Psoas muscle (tissue), 8 donors: ENCODE measurements at places on chromosomes 3 and 15. TPM values are rescaled to one million over a fixed set of nuclear protein-coding genes. Genes with fewer than 3 reads are reported as not detected.

The MESP2 gene
- total RNA-seq, result not detected

The KATNBL1 gene
- 15.5 TPM for total RNA-seq

The ZNF619 gene
- 3.2 TPM for total RNA-seq

The LINS1 gene
- 11.3 TPM for total RNA-seq

The SPSB4 gene
- total RNA-seq, result 1.9 TPM

The FBXW12 gene
- not detected for total RNA-seq

The ZNF502 gene
- 3.9 TPM for total RNA-seq

The WDR93 gene
- not detected for total RNA-seq

The CHRD gene
- total RNA-seq, result 5.2 TPM

DNA sequence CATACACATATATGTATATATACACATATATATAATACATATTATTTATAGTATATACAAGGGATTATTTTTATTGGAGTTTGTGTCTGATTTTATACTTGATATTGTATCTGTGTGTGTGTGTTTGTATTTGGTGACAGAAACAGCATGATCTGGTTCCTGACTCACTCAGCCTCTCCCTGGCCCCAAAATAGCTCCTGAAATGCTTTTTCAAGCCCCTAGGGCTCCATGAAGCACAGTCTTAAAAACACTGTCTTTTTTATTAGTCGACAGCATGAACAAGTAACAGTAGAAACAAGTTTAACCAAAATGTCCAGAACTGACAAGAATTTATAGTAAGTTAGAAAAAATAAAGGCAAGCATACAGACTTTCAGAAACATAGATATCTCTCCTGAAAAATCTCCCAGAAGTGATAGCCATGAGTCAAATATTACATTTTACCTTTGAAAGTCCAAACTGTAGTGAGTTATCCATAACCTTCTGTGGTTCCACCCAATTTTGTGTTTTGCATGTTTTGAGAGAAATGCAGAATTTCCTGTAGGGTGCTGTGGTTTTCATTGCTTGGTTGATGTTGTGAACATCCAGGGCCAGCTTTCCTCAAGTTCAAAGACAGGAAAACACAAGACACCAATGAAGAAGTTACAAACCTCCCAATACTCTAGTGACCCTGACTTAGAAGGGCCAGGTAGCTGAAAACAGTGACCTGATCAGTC is 98.5 kb upstream of the CCDC80 start:
- H3K27ac ChIP-seq, result no peak overlapping the region
- H3K4me3 ChIP-seq, result no peak overlapping the region
- H3K4me1 ChIP-seq, result no peaks in the 10 kb centered on the region
- no peak for DNase-seq

DNA sequence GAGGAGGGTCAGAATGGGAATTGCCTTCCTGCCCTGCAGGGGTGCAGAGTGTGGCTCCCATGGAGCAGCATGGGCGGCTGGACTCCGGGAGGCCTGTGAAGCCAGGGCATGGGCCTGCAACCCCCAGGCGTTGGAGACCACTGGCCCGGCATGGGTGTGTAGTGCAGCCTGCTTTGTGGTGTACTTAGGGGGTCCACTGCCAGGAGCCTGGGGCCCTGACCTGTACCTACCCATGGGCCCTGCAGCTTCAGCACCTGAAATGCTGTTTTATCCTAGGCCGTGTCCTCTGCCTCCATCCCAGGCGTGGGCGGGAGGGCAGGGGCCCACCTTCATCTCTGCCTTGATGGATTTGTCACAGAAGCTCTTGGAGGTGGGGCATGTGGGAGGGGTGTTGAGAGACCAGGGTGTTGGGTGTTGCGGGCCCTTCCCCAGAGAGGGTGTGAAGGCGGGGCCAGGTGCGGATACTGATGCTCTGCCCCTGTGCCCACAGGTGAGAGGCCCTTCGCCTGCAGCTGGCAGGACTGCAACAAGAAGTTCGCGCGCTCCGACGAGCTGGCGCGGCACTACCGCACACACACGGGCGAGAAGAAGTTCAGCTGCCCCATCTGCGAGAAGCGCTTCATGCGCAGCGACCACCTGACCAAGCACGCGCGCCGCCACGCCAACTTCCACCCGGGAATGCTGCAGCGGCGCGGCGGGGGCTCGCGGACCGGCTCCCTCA is 45.0 kb downstream of the KLF13 start:
- peak; percentile 56 for DNase-seq
- peaks cover 50% of the 10 kb centered on the region for H3K4me1 ChIP-seq
- H3K4me3 ChIP-seq, result no peak overlapping the region

DNA sequence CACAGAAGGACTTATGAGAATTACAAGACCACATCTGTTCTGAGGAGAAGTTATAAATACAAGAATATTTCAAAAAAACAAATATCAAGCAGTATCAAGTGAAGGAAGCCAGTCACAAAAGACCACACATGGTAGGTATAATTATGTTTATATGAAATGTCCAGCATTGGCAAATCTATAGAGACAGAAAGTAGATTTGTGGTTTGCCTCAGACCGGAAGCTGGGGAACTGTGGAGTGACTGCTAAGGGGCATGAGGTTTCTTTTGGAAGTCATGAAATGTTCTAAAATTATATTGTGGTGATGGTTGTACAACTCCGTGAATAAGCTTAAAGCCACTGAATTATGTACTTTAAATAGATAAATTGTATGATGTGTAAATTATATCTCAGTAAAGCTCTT is 136.9 kb downstream of the FRMD5 start:
- H3K27ac ChIP-seq, result no peak overlapping the region
- H3K4me1 ChIP-seq, result no peaks in the 10 kb centered on the region
- H3K27me3 ChIP-seq, result no peaks in the 10 kb centered on the region
- no peaks in the 10 kb centered on the region for H3K36me3 ChIP-seq
- H3K4me3 ChIP-seq, result no peak overlapping the region

- no peaks in the 10 kb centered on the region for H3K27me3 ChIP-seq
- no peak overlapping the region for H3K4me3 ChIP-seq
- H3K4me1 ChIP-seq, result peaks cover 56% of the 10 kb centered on the region
- H3K36me3 ChIP-seq, result no peaks in the 10 kb centered on the region
Measured at GRCh38 chr3:30614943-30615342, 8.5 kb downstream of the TGFBR2 start.

GRCh38 chr3:190227064-190227463 is 95.2 kb downstream of the CLDN1 start:
- DNase-seq, result no peak
- no peaks in the 10 kb centered on the region for H3K36me3 ChIP-seq
- no peak overlapping the region for H3K27ac ChIP-seq
- H3K4me1 ChIP-seq, result no peaks in the 10 kb centered on the region

GRCh38 chr15:66110864-66111263 is 142.7 kb downstream of the MEGF11 start:
- DNase-seq, result no peak
- no peaks in the 10 kb centered on the region for H3K27me3 ChIP-seq
- no peak overlapping the region for H3K27ac ChIP-seq
- H3K4me1 ChIP-seq, result no peaks in the 10 kb centered on the region

GRCh38 chr3:31707286-31707685 is 174.6 kb downstream of the STT3B start:
- H3K4me3 ChIP-seq, result no peak overlapping the region
- H3K27ac ChIP-seq, result no peak overlapping the region
- H3K27me3 ChIP-seq, result no peaks in the 10 kb centered on the region
- H3K36me3 ChIP-seq, result no peaks in the 10 kb centered on the region
- DNase-seq, result no peak
- peaks cover 11% of the 10 kb centered on the region for H3K4me1 ChIP-seq

- H3K36me3 ChIP-seq, result peaks cover 35% of the 10 kb centered on the region
- DNase-seq, result no peak
- H3K27me3 ChIP-seq, result no peaks in the 10 kb centered on the region
- H3K4me3 ChIP-seq, result peak overlapping the region; percentile 71
- H3K4me1 ChIP-seq, result peaks cover 37% of the 10 kb centered on the region
Measured at GRCh38 chr3:42689421-42690014, 4.2 kb downstream of the KLHL40 start.

GRCh38 chr3:148226246-148226645 is 471.5 kb upstream of the AGTR1 start:
- no peak overlapping the region for H3K4me3 ChIP-seq
- no peaks in the 10 kb centered on the region for H3K4me1 ChIP-seq
- no peak for DNase-seq
- H3K27me3 ChIP-seq, result no peaks in the 10 kb centered on the region
- no peaks in the 10 kb centered on the region for H3K36me3 ChIP-seq
- H3K27ac ChIP-seq, result no peak overlapping the region

DNA sequence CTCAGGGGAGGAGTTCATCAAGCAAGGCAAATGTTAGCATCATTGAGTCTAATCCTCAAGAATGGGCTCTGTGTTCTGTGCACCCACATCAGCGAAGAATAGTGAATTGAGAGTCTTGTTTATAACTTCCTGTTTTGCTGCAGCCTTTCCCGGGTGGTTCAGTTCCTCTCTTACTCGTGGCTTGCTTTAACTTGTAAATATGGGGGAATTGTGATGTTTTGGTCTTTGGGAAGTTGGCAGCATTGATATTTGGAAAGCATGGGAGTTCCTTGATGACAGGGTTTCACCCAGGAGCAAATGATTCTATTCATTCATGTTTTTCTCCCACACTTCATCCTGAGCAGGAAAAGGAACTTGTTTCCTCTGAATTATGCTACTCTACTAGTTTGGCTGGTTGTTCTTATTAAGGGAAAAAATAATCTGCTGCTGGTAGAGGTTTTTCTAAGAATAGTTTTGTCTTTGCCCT is 40.4 kb downstream of the GPD1L start:
- peaks cover 69% of the 10 kb centered on the region for H3K36me3 ChIP-seq
- no peak for DNase-seq
- H3K27me3 ChIP-seq, result no peaks in the 10 kb centered on the region
- H3K4me1 ChIP-seq, result peaks cover 11% of the 10 kb centered on the region

DNA sequence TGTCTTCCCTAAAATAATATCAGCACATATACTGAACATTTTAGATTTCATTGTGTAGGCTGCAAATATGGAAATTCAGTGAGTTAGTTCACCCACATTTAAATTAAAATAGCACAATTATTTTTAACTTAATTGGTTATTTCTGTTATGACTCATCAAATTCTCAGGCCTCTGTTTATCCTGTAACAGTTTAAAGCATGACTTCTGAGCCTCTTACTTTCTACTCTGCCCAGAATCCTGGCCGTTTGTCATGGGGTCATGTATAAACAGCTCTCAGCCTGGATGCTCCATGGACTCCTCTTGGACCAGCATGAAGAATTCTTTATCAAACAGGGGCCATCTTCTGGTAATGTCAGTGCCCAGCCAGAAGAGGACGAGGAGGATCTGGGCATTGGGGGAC is 12.2 kb downstream of the TUBGCP4 start:
- no peaks in the 10 kb centered on the region for H3K4me1 ChIP-seq
- H3K36me3 ChIP-seq, result peaks cover 12% of the 10 kb centered on the region
- no peak for DNase-seq

- H3K4me1 ChIP-seq, result no peaks in the 10 kb centered on the region
- DNase-seq, result no peak
- H3K27ac ChIP-seq, result no peak overlapping the region
Measured at GRCh38 chr3:64440498-64440897, 215.2 kb upstream of the PRICKLE2 start.

GRCh38 chr3:53174346-53175250 is 13.6 kb downstream of the PRKCD start:
- H3K27me3 ChIP-seq, result no peaks in the 10 kb centered on the region
- no peaks in the 10 kb centered on the region for H3K4me1 ChIP-seq
- no peak overlapping the region for H3K4me3 ChIP-seq
- H3K36me3 ChIP-seq, result no peaks in the 10 kb centered on the region
- no peak for DNase-seq
- H3K27ac ChIP-seq, result no peak overlapping the region

GRCh38 chr3:67684211-67684610 is 29.8 kb upstream of the SUCLG2 start:
- H3K4me3 ChIP-seq, result no peak overlapping the region
- no peaks in the 10 kb centered on the region for H3K36me3 ChIP-seq

DNA sequence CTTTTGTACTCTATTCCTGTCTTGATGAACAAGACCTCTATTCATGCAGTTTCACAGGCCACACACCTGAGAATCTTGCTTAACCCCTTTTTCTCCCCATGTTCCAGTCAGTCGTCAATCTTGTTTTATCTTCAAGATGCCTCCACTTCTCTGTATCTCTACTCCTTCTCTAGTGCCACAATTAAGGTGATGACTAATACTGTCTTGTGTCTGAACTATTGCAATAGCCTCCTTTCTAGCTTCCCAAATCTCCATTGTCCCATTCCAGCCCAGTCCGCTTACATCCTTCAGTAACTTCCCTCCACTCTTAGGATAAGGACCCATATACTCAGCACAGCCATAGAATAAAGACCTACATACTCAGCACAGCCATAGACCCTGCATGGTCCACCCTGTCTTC is 24.7 kb downstream of the CHST14 start:
- H3K4me1 ChIP-seq, result no peaks in the 10 kb centered on the region
- no peaks in the 10 kb centered on the region for H3K27me3 ChIP-seq
- H3K36me3 ChIP-seq, result no peaks in the 10 kb centered on the region

DNA sequence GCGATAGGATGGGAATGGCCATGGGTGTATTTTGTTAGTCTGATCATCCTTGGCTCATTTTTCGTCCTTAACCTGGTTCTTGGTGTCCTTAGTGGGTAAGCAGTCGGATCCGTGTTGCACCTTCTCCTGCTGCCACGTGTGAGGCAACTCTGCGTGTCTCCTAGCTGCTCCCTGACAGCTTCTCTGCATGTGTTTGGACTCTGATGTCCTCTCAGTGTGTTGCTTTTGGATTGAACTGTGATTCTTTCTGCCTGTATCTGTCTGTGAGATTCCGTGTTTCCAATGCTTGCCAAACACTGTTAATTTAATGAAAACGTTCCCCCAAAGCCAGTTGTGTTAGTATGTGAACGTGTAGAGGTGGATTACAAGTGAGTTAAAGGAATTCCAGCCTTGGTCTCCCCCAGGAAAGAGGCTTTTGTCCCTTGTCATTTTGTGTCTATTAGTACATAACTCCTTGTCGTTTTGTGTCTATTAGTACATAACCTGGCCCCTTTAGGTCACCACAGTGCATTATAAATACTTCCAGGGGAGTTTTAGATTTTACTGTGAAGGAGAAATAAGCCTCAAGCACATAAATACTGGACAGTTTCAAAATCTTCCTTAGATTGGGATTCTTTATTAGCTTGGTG is 172.4 kb downstream of the CHDH start:
- DNase-seq, result no peak
- no peak overlapping the region for H3K27ac ChIP-seq
- no peaks in the 10 kb centered on the region for H3K27me3 ChIP-seq
- no peaks in the 10 kb centered on the region for H3K36me3 ChIP-seq
- no peaks in the 10 kb centered on the region for H3K4me1 ChIP-seq
- H3K4me3 ChIP-seq, result no peak overlapping the region
